ENCODE measurements at places on chromosomes 5 and 9.

DNA sequence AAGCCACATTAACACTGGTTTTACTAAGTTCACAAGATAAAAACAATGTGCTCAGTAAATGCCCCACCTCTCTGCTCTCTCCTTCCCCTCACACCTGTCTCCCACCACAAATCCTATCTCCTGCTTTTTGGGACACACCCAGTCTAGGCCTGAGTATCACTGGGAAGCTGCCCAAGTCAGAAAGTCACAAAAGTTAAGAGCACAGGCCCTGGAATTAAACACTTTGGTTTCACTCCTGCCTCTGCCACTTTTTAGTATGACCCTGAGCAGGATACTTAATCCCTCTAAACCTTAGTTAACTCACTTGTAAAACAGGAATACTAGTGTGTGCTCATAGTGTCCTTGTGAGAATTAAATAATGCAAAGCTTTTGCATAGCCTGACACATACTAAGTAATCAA, 11.3 kb downstream of the C5 start:
- no peak for DNase-seq

- no peak for DNase-seq
Observed at GRCh38 chr9:116733010-116733641, 46.0 kb downstream of the TRIM32 start.

GRCh38 chr9:120734607-120735410, 20.5 kb upstream of the MEGF9 start:
- DNase-seq = peak; percentile 81

DNA sequence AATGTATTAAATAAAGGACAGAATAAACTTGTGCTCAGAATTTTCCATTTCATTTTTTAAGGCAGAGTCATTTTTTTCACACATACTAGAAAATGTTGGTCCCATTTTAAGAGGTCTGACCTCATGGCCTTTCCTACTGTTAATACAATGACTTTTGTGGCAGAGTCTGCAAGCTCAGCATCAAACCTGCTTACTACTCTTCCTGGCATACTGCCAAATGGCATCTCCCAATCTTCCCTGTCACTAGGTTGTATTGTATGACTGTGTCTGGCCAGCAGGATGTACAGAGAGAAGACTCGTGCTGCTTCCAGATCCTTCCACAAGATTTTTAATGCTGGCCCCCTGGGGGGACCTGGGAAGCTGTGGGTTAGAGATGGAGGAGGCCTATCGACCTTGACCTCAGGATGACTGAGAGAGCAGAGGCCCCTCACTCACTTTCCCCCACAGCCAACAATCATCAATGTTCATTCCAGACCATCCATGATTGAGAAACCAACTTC, 64.7 kb downstream of the BARX1 start:
- DNase-seq = no peak

GRCh38 chr5:167652690-167653089, 638.8 kb upstream of the WWC1 start:
- DNase-seq = no peak

- DNase-seq = no peak
Observed at GRCh38 chr5:88667496-88668201, 215.3 kb downstream of the MEF2C start.

- no peak for DNase-seq
Observed at GRCh38 chr9:551986-552929, 289.2 kb upstream of the DMRT1 start.

DNA sequence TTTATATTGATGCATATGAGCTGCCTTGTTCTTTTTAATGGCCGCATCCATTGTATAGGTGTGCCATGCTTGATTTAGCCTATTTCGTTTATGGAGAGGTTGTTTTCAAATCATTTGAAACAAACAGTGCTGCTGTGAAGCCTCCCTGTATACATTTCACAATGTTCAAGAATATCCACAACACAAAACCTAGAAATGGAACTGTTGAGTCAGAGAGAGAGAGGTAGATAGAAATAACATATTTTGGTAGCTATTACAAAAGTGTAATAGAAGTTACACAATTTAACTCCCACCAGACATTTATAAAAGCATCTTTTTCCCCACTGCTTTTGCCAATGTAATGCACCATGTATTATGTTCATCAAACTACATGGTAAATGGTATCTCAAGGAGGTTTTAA, 82.0 kb downstream of the FRMD3 start:
- DNase-seq = no peak

DNA sequence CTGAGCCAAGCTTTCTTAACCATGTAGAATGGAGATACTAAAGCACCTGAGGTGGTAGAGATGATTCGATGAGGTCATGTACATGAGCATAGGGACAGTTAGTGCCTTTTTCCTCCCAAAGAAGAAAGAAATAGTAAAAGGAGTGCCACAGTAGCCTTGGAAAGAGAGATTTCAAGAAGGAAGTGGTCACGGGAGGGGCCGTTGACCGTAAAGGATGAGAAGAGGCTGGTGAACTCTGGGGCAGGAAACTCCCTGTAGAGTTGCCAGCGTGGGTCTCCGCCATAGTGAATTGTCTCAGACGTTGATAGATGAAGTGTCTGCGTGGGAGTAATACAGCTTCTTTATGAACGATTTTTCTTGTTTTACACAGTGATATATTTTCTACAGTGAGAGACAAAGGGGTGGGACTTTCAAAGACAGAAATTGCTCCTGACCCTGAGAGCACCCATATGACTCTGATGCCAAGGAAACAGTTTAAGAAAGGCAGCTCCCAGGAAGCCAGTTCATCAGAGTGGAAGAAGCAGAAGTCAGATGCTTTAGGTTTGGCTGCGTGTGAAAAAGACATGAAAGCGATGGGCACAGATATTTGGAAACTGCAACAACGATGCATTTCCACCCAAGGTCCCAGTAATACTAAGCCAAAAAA, 41.3 kb downstream of the UGCG start:
- peak; percentile 28 for DNase-seq

DNA sequence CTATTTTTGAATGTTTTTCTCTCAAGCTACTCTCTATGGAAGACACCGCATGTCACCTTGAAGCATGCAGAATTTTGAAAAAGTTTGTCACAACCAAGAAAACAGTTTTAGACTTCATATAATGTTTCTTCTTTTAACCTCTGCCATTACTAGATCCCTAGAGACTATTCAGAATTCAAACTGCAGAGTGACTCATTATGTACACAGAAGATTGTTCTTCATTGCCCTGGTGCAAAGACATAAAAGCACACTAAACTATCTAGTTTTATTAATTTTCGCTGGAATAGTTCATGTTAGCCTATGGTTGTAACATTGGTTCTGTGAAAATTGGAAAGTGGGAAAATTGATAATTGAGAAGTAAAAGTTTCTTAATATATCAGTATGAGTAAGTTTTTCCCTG, 18.4 kb downstream of the F2RL2 start:
- DNase-seq = no peak

DNA sequence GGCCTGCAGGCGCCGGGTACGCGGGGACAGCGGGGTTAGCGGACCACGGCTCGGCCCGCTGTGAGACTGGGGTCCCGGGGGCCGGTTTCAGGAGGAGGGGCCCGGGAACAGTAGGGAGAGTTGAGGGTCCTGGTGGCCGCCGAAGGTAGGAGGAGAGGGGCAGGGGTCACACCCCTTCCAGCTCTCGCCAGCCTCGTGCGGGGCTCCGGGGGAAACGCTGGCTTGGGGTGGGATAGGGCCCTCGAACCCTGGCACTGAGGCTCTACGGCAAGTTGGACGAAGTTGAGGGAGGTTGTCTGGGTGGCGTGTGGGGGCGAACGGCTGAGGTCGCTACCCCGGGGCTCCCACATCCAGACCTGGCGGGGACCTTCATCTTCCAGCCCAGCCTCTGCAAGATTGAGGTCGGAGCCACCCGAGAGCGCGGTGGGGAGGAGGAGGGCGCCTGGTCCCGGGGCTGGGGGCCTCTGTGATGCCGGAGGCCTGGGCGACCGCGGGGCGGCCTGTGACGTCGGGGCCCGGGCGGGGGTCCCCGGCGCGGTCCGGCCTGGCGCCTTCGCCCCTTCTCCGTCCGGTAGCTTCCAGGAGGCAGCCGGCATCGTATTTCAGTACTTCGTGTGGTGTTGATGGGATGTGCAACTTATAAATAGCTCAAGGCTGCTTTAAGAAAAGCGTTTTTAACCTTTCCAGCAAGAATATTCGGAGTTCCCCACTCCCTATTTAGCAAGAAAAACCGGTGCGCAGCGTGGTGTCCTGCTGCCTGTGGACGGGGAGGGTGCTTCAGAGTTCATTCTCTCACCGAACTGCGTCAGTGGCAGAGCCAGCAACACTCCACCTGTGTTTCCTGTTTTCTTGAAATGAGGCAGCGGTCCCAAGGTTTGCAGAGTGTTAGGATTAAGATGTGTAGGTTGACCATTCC, 902 bp downstream of the HABP4 start:
- DNase-seq = no peak

DNA sequence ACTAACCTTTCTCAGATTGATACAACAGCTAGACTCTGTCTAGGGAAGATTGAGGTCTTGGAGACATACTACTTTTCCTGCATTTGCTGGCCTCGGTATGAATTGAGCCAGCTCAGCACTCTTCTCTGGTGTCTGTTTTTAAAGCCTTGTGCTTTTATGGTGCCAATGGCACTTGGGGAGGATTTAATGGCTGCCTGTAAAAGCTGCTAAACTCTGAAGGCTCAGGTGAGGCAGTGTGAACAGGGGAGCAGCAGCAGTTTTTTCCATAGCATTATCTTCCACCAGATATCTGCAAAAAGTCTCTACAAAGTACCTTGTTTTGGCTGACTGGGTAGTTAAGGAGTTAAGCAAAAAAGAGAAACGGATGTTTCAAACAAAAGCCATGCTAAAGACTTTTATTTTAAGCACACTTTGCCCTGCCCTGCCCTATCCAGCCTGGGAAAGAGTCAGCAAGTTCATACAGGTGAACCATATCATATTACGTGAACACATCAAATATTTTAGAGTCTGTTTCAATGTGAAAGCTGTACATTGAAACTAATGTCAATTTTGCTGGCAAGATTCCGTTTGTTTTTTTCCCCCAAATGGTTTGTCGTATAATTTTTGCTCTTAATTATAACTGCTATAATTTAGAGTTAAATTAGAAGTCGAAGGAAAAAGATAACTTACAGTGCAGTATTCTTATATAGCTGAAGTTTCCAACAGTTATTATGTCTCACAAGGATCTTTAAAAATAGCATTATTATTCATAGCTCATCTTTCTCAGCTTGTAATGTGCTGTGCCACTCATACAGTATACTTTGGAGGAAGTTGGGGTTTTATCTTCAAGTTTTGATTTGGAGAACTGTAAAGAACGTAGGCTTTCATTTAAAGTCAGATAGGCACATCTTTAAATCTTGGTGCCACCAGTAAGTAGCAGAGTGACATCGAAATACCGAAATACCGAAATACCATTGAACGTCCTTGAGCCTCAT, 424.1 kb upstream of the CD180 start:
- no peak for DNase-seq

GRCh38 chr5:173001229-173001841, 17.8 kb downstream of the ATP6V0E1 start:
- DNase-seq = no peak

GRCh38 chr9:86282979-86283535, 719 bp upstream of the ISCA1 start:
- DNase-seq = peak; percentile 22

- DNase-seq = no peak
Observed at GRCh38 chr9:21761309-21761901, 41.0 kb upstream of the MTAP start.

DNA sequence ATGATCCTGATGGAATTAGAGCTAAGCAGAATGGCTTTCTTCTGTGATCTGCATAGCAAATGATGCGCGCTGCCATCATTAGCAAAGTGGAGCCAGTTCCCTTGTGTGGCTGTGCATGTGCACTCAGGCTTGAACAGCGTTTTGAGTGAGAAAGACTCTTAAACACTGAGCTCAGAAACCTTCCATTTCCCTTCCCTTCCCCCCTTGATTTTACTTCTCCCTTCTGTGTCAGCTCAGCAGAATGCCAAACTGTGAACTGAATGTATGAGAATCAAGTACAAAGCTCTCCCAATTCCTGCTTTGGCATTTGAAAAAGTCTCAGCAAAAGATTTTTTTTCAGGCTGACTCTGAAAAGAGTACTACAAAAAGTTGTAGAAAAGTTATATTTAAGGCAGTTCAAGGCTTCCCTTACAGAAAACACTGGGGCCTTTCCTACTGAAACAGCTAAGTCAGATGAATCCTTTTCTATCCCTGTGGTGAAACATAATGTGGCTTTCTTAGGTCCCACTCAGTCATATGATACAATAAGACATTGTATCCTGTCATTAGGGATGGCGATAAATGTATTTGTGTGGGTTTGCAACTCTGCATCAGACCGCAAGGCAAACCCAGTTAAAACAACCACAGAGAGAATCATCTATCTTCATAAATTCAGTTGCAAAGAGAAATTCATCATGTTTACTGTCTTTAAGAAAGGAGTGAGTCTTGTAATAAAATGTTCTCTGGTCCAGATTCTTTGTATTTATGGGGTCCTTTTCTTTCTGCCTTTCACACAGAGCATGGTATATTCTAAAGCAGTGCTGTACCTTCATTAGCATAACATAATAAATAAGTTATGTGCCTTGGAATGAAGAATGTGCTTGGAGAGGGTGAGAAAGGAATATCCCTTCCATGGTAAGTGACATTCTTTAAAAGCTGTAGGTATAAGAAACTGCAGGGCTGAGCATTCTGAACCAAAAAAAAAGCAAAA, 222.6 kb downstream of the CAAP1 start:
- DNase-seq = no peak

DNA sequence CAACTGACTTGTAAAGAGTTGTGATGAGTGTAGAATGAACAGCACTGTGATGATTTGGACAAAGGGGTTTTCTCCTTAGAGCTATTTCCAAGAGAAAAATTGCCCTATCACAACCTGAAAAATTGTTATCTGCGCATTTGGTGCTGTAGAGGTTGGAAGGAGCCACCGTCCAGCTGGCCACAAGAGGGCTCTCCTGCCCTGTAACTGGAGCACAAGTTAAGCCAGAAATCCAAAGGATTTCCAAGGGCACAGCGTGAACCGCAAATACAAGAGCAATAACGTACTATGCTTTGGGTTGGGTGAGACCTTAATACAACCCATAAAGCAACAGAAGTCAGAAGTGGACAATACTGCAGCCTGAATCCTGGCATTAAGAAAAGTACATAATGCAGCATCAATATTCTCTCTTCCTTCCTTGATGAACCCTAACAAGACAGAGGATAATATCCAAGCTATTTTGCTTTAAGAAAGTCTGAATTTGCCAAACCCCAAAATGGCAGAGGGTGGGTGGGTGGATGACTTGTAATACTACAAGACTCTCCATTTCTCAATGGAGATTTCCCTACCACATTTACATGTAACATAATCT, 56.8 kb upstream of the SMIM32 start:
- DNase-seq = no peak

DNA sequence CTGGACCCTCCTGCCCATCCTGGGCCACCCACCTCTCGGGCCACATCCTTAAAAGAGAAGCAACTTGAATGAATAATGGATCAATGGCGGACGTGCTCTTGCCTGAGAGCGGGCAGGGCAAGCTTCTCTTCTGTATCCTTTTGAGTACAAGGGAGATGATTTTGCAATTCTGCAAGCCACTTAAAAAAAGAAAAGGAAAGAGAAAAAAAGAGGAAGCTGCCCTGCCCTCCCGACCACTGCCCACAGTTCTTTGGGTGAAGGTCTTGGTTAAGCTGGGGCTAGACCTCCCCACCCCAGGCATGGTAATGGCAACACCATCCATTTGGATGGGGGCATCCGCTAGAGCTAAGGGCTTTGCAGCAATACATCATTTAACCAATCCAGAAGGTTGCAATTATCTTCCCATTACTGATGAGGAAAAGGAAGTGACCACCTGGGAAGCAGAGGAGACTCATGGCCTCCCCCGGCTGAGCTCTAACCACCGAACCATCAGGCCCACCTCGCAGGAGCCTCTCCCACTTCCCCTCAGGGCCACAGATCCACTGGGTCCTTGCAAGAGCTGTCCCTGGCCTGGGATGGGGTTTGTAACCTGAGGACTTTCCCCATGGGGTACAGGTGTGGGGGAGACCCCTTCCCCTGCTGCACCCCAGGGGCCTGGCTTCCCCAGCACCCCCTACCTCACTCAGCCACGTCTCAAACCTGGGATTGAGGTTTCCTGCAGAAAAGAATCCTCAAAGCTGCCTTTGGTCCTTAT, 27.8 kb upstream of the LAMC3 start:
- DNase-seq = peak; percentile 44

Measured in GF-D8 (cell line).